ENCODE measurements at places on chromosomes 2 and 18.

DNA sequence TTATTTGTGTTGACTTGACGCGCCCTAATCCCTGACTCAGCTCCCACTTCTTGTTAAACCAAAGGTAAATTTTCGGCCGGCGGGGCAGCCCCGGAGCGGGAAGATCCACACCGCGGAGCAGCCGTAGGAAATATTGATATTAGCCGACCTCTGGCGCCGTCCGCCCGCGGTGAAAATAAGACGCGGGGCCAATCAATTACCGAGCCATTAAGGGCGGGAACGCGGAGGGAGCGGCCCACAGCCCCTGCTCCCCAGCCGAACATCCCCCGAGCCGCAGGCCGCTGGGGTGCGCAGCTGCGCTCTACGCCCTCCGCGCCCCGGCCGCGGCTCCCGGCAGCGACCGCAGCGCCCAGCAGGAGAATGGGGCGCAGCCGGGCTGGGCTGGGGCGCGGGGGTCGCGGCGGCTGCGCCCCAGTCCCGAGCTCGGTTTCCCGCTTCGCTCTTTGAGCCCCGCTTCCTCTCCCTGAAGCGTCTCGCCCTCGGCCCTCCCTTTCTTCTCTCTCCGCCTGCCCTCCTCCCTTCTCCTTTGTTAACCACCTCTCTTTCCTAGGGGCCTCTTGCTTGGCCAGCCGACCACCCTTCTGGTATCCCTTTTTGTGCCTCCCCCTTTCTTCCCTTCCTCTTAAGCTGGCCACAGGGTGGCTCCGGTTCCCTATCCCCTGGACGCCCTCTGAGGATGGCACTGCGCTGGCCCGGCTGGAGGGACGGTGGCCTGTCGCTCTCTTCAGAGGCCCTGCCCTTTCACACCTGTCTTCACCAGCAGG, 40.9 kb downstream of the CELF4 start:
- DNase-seq, result peak; percentile 36

- no peak for DNase-seq
These were observed 19.3 kb downstream of the UPP2 start for GRCh38 chr2:158120664-158121641.

GRCh38 chr2:176652300-176653182, 383.3 kb downstream of the MTX2 start:
- DNase-seq, result no peak

DNA sequence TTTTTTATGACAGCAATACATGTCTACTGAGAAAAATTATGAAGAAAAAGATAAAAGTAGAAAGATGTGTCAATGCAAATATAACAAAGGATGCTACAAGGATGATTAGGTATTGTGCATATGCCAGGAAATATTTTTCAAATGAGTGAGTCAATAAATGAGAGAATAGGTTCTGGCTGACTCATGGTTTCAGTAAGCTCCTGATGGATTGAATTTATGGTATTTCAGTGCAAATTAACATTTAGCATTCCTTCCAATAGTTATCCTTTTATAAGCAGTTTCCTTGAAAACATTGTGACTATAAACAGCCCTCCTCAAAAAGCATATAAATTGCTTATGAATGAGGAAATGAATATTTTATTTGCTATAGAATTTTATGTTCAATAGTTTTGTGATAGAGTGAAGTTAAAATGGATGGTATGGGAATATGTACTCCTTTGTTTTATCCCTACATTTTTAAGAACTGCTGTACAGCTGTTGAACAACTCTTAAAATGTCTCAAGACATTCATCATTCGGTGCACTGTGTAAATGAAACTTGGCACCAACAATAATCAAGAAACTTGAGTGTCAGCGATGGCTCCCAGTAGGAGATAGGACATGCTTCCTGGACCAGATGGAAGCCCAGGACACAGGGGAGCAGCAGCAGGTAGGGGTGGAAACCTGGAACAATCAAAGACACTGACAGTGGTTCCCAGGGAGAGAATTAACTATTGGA, 144.7 kb downstream of the PMAIP1 start:
- DNase-seq, result no peak

DNA sequence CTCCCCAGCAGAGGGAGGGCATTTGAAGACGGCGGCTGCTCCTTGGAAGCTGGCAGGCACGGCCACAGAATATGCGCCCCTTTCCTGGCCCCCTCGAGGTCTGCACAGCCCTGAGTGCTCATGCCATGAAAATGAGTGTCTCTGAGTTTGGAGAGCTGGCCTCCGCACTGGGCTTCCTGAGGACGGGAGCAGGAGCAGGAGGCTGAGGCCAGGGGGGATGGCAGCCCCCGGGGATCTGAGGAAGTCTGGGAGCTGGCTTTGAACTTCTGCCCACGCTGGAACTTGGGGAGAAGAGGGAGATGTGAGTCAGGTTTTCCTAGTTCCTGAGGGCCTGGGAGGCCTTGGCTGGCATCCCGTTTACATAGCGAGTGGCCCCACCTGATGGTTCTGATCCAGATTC, 47.0 kb downstream of the RRM2 start:
- no peak for DNase-seq
